IPS DF 6.9 (cell line): ENCODE measurements at places on chromosomes 12 and 14.

- peak; percentile 63 for DNase-seq
- no peaks in the 10 kb centered on the region for H3K27me3 ChIP-seq
- no peaks in the 10 kb centered on the region for H3K36me3 ChIP-seq
- H3K4me3 ChIP-seq: no peak overlapping the region
Observed at GRCh38 chr12:69779928-69780327, 41.3 kb downstream of the RAB3IP start.

GRCh38 chr14:22506778-22507351, 82.2 kb downstream of the DAD1 start:
- no peaks in the 10 kb centered on the region for H3K36me3 ChIP-seq
- no peak overlapping the region for H3K27ac ChIP-seq
- H3K4me3 ChIP-seq: no peak overlapping the region
- no peaks in the 10 kb centered on the region for H3K27me3 ChIP-seq

GRCh38 chr12:54721312-54721711, 73.1 kb upstream of the DCD start:
- no peak overlapping the region for H3K4me3 ChIP-seq
- no peaks in the 10 kb centered on the region for H3K4me1 ChIP-seq
- no peaks in the 10 kb centered on the region for H3K36me3 ChIP-seq
- H3K27ac ChIP-seq: no peak overlapping the region
- DNase-seq: no peak

DNA sequence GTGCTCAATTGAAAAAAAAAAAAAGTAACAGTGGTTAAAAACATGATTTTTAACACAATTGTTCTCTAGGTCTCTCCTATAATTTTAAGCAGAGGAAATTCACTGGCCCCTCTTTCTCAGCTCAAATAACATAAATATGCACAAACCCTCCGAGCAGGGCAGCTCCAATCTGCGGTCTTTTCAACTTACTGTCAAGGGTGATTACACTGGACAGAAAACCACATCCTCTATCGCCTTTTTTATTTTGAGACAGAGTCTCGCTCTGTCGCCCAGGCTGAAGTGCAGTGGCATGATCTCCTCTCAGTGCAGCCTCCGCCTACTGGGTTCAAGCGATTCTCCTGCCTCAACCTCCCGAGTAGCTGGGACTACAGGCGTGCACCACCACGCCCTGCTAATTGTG, 16.5 kb upstream of the GABARAPL1 start:
- no peak overlapping the region for H3K27ac ChIP-seq
- H3K36me3 ChIP-seq: no peaks in the 10 kb centered on the region
- no peaks in the 10 kb centered on the region for H3K27me3 ChIP-seq
- no peak overlapping the region for H3K4me3 ChIP-seq
- no peak for DNase-seq

DNA sequence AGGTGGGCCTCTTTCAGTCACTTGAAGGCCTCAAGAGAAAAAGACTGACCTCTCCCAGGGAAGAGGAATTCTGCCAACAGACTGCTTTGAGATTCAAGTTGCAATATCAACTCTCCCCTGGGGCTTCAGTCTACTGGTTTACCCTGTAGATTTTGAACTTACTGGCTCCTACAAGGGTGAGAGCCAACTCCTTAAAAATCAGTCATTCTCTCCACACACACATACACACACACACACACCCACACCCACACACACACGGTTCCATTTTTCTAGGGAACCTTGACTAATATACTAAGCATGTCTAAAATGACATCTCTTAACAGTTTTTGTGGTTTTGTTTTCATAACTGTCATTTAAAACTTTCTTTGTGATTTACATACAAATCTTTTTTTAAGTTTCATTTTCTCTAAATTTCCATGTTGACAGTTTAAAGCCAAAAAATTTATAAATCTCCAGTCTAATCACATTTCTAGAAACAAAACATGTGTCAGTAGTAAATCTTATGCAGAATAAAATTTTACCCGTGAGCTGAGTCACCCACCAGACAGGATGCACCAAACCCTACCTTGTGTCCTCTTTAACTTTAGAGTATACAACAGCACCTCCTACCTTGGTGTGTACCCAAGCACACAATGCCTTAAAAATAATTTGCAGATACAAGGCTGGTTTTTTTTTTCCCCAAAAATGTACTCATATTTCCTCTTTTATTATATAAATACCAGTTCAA, 394.6 kb downstream of the AEBP2 start:
- H3K27ac ChIP-seq: no peak overlapping the region
- H3K36me3 ChIP-seq: no peaks in the 10 kb centered on the region
- DNase-seq: no peak
- H3K4me1 ChIP-seq: no peaks in the 10 kb centered on the region
- no peaks in the 10 kb centered on the region for H3K27me3 ChIP-seq

- H3K4me3 ChIP-seq: no peak overlapping the region
- DNase-seq: no peak
- no peaks in the 10 kb centered on the region for H3K36me3 ChIP-seq
- H3K27ac ChIP-seq: no peak overlapping the region
- peaks cover 10% of the 10 kb centered on the region; the same call in 1 of the 2 replicates for H3K27me3 ChIP-seq
- no peaks in the 10 kb centered on the region; the same call in 1 of the 2 replicates for H3K4me1 ChIP-seq
Observed at GRCh38 chr12:132201391-132202120, 57.3 kb downstream of the NOC4L start.

DNA sequence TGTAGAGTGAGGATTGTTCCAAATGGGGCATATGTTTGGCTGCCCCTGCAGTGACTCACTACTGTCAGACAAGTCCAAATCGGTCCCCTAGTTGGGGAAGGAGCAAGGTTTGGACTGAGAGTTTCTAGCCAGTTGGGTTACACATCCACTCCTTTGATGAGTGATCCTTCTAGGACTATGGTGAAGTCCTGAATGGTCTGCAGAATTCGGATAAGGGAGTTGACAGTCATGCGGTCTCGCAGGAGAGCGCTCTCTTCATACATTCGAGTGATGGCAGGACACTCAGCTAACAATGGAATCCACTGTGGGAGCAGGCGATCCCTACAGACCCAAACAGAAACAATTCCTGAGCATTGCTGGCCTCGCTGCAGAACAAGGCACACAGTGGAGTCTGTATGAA, 61.5 kb upstream of the SINHCAF start:
- H3K27ac ChIP-seq: no peak overlapping the region
- no peak overlapping the region for H3K4me3 ChIP-seq
- peaks cover 5% of the 10 kb centered on the region; the same call in 1 of the 2 replicates for H3K4me1 ChIP-seq
- no peaks in the 10 kb centered on the region for H3K27me3 ChIP-seq

- no peaks in the 10 kb centered on the region for H3K27me3 ChIP-seq
- peaks cover 1% of the 10 kb centered on the region; the same call in 1 of the 2 replicates for H3K4me1 ChIP-seq
- H3K4me3 ChIP-seq: no peak overlapping the region
- H3K36me3 ChIP-seq: no peaks in the 10 kb centered on the region
Observed at GRCh38 chr12:124240493-124240892, 54.4 kb upstream of the RFLNA start.
